ENCODE measurements at places on chromosomes 13 and 19. TPM values are rescaled to one million over a fixed set of nuclear protein-coding genes. Genes with fewer than 3 reads are reported as not detected.

- DNase-seq: no peak
These were observed 88.9 kb downstream of the WDFY2 start for GRCh38 chr13:51673165-51673564.

PCP2 gene
- total RNA-seq: 1.5 TPM

DNA sequence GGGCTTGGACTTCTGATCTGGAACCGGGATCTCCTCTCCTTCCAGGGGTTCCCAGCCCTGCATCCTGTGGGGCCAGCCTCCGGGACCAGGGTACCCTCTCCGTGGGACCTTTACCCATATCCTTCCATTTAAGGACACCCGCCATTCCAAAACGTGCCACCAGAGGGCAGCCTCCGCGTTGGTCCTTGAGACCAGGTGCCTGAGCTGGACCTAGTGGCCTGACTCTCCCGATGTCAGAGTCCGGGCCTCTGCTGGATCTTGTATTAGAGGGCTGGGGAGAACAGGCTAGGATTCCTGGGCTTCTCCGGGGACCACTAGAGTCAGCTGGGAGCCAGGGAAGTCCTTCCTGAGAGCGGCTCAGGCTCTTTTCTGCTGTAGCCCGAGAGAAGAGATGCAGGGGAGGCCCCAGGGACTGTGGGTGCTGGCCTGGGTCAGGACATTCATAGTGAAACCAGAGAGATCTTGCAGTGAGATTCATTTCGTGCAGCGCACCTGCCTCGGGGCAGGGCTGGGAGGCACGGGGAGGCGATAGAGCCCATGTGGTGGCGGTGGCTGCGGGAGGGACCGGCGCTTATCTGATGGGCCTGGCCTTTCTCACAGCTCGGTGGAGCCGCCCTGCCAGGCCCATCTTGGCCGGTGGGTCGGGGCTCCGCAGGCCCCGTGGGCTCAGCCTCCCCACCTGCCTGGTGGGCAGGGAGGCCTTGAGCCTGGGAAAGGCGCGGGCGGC is 9.8 kb upstream of the SLC7A10 start:
- DNase-seq: no peak

GRCh38 chr13:91368676-91369440 is 21.4 kb downstream of the MIR17HG start:
- DNase-seq: no peak

GRCh38 chr13:40968416-40969000 is 50.6 kb downstream of the ELF1 start:
- DNase-seq: no peak

- DNase-seq: no peak
These were observed 194.3 kb upstream of the SLITRK6 start for GRCh38 chr13:85993567-85993966.

CDK8 gene
- total RNA-seq: 25.6 TPM

DNA sequence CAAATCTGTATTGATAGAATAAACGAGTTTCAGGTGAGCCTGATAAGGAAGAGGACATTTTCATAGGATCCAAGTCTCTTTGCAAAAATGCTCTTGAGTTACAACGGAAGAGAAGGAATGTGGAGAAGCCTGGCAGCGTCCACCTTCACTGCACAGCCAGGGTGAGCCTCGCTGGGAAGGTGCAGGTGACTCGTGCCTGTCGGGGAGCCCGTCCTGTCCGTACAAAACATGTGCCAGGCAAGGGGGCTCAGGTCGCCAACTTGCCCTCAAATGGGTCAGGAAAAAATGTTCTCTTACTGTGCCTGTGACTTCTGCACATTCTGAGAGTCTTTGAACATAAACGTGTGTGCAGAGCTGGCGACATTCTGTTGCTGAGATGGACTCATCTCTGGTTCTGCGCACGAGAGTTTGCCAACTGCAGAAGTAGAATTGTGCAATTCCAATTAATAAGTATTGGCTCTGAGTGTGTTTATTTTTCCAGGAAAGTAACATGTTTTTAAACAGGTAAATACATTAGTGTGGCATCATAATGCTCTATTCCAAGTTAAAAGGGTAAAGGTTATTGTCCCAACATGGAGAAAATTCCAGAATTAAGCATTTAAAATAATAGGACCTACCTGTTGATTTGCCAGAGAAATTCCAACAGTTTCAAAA is 28.6 kb downstream of the NAXD start:
- DNase-seq: no peak

ARHGEF1 gene
- total RNA-seq: 83.9 TPM

LGI4 gene
- 2.0 TPM for total RNA-seq

RFPL4AL1 gene
- total RNA-seq: not detected

- DNase-seq: no peak
These were observed 2.3 kb downstream of the ATP13A1 start for GRCh38 chr19:19661141-19661674.

ERICH6B gene
- total RNA-seq: not detected

DNA sequence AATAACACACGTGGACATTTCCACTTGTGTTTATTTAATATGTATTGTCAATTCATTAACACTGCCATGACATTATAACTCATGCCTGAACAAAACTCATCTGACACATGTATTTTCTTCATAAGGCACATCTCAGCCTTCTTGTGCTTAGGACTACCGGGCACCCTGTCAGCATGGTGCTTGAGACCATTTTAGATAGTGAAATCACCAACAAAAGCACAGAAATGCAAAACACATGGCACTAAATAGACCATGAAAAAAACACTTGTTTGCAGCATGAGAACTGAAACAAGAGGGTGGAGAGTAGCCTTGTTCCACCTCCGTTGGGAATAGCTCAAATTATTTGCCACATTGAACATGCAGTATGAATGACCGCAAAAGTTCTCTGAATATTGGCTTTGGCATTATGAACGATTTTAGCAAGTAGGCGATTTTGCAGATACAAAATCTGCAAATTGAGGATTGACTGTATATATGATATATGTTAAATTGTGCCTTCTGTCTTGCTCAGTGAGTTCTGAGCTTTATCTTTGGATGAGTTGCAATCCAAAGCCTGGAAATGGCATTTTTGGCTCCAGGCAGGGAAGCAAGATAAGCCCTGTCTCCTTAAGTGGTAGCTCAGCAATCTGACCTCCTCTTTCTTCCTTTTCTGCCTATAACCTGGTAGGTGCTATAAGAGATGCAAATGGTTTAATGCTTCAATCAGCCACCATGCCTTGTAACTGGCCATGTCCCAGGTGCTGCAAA is 328.2 kb downstream of the HS6ST3 start:
- DNase-seq: no peak

GRCh38 chr19:2291185-2291751 is 9.3 kb upstream of the PEAK3 start:
- DNase-seq: peak; percentile 75

- DNase-seq: no peak
These were observed 108.1 kb downstream of the PCDH17 start for GRCh38 chr13:57739543-57740190.

PRR20A gene
- total RNA-seq: not detected

DNA sequence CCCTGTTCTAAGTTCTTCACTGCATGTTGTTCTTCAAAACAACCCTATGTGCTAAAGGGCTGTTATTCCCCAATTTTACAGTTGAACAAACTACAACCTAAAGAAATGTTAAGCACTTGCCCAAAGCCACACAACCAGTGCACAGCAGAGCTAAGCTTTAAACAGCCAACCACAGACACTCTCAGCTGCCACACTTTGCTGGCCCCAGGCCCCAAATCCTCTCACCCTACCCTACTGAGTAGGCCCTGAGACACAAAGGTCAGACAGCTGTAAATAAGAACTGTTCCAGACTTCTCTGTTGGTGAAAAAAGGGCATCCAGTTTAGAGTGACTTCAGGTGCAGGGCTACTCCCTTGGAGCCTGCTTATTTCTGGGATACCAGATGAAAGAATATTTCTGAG is 30.0 kb downstream of the GRIK5 start:
- no peak for DNase-seq

OR7A5 gene
- not detected for total RNA-seq

- DNase-seq: no peak
These were observed 539.9 kb downstream of the OLFM4 start for GRCh38 chr13:53568491-53568890.

GRCh38 chr19:6471076-6471475 is 7.0 kb downstream of the CRB3 start:
- no peak for DNase-seq

DNA sequence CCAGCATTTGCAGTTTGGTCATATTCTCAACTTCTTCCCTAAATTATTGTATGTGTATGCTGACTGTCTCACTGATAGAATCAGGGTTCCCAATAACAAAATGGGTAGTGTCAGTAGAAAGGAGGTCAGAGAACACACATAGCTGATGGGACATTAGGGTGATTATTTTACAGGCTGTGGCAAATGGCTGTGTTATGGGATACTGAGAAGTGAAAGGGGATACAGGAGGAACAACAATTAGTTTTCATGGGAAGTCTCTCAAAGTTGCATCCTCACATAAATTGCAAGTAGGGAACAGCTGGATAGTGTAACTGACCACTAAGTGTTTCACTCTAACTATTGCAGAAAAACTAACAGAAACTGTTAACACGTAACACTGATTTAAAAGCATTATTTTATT is 1199.3 kb downstream of the PCDH17 start:
- DNase-seq: no peak

- DNase-seq: no peak
These were observed 20.7 kb upstream of the CCNP start for GRCh38 chr19:40247178-40247577.
